Mesenchymal stem cell (in vitro differentiated cells and primary cell): ENCODE measurements at places on chromosomes 1 and 21.
A peak's percentile ranks its signal among the peaks of the same experiment; 100 is the strongest.

DNA sequence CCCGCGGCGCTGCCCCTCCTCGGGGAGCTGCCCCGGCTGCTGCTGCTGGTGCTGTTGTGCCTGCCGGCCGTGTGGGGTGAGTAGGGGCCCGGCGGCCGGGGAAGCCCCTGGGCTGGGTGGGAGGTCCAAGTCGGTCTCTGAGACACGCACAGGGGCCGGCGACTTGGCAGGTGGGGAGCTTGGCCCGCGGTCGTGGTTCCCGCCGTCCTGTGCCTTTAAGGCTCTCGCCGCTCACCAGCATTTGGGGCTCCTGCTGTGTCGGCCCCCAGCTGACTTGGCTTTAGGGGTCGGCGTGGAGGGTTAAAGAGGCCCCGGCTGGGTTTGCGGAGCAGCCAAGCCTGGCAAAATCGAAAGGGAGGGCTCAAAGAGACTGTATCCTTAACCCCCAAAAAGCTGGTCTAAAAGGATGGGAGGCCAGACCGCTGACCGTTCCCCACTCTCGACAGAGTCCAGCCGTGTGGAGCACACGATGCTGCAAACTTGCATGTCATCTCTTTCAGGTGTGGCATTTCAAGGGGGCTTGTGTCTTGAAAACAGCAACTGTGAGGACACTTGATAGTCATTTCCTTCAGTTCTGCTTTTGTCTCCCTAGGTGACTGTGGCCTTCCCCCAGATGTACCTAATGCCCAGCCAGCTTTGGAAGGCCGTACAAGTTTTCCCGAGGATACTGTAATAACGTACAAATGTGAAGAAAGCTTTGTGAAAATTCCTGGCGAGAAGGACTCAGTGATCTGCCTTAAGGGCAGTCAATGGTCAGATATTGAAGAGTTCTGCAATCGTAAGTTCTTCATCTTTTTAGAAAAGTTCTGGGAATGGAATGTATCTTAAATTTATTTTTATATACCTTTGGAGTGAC lies 540 bp downstream of the CD55 start:
- H3K4me1 ChIP-seq: no peaks in the 10 kb centered on the region
- H3K27me3 ChIP-seq: no peaks in the 10 kb centered on the region
- peak overlapping the region; percentile 4 for H3K27ac ChIP-seq
- peak overlapping the region; percentile 88 for H3K4me3 ChIP-seq
- H3K36me3 ChIP-seq: no peaks in the 10 kb centered on the region

GRCh38 chr1:86389307-86389706 lies 6.8 kb downstream of the ODF2L start:
- DNase-seq: no peak
- no peak overlapping the region for H3K27ac ChIP-seq
- H3K36me3 ChIP-seq: peaks cover 7% of the 10 kb centered on the region
- no peaks in the 10 kb centered on the region for H3K27me3 ChIP-seq
- H3K4me1 ChIP-seq: no peaks in the 10 kb centered on the region
- no peak overlapping the region for H3K4me3 ChIP-seq

GRCh38 chr1:93468662-93469061 lies 20.7 kb downstream of the FNBP1L start:
- no peak for DNase-seq
- no peak overlapping the region for H3K27ac ChIP-seq
- H3K36me3 ChIP-seq: no peaks in the 10 kb centered on the region
- no peaks in the 10 kb centered on the region for H3K27me3 ChIP-seq

- H3K4me3 ChIP-seq: no peak overlapping the region
- no peak for DNase-seq
- no peaks in the 10 kb centered on the region for H3K4me1 ChIP-seq
Measured at GRCh38 chr21:21345296-21345695, 347.1 kb downstream of the NCAM2 start.

- H3K27ac ChIP-seq: no peak overlapping the region
- no peak for DNase-seq
- no peak overlapping the region for H3K4me3 ChIP-seq
- no peaks in the 10 kb centered on the region for H3K36me3 ChIP-seq
Measured at GRCh38 chr1:98874828-98875227, 129.8 kb downstream of the PLPPR5 start.

GRCh38 chr1:246108278-246108925 lies 398.7 kb downstream of the SMYD3 start:
- H3K4me3 ChIP-seq: no peak overlapping the region
- no peaks in the 10 kb centered on the region for H3K36me3 ChIP-seq
- H3K4me1 ChIP-seq: peaks cover 3% of the 10 kb centered on the region
- DNase-seq: no peak

DNA sequence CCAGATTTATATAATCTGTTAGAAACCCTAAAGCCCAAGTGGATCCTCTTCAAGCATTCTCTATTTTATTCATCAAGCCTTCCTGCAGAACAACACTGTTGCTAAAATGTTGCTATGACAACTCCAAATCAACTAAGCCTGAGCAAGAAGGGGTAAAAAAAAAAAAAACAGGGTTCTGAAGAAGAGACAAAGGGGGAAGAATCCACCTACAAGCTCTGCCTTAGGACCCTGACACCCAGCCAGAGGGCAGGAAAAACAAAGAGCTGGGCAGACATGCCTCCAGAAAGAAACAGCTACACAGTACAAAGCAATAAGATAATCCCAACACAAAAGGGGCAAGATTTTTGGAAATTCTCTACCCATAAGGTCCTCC lies 1.3 kb downstream of the USF1 start:
- no peaks in the 10 kb centered on the region for H3K27me3 ChIP-seq
- DNase-seq: no peak
- no peak overlapping the region for H3K4me3 ChIP-seq
- peaks cover 36% of the 10 kb centered on the region for H3K36me3 ChIP-seq

DNA sequence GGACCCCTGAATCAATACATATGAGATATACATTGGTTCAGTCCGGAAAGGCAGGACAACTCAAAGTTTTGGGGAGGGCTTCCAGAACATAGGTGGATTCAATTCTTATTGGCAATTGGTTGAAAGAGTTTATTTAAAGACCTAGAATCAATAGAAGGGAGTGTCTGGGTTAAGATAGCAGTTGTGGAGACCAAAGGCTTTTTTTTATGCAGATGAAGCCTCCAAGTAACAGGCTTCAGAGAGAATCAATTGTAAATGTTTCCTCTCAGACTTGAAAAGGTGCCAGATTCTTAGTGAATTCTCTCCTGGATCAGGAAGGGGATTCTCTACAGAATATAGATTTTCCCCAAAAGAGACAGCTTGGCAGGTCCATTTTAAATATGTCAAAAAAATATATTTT lies 27.0 kb upstream of the CD5L start:
- no peaks in the 10 kb centered on the region for H3K36me3 ChIP-seq
- no peak for DNase-seq
- no peaks in the 10 kb centered on the region for H3K4me1 ChIP-seq
- no peak overlapping the region for H3K4me3 ChIP-seq
- H3K27me3 ChIP-seq: peaks cover 15% of the 10 kb centered on the region

DNA sequence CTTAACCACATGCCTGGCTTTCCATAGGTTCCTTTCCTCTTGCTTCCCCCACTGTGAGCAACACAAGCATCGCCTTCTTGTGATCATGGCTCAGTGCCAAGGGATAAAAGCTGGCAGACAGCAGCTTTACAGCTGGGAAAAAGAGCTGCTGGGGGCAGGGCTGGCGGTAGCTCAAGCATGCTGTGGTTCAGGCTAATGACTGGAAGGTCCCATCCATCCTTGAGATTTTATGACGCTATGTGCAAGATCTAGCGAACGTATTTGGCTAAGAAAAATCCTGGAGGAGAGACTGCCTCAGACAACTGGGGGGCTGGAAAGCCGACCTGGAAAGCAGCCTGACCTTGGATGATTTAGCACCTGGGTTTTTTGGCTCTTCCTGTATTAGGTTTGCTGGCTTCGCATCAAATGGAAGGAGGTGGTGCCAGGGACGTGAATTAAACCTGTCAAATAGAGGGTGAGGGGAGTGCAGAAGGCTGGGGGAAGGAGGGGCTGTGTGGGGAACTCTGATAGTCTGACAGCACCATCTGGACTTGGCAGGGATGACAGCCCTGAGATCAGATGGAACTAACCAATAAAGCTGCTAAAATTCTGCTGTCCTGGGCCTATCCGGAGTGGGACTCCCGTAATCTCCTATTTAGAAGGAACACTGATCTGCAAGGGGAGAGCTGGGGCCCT lies 34.8 kb downstream of the ZMYND12 start:
- H3K27ac ChIP-seq: no peak overlapping the region
- peaks cover 9% of the 10 kb centered on the region for H3K4me1 ChIP-seq
- peak; percentile 29 for DNase-seq
- no peaks in the 10 kb centered on the region for H3K36me3 ChIP-seq

- no peaks in the 10 kb centered on the region for H3K36me3 ChIP-seq
- no peaks in the 10 kb centered on the region for H3K4me1 ChIP-seq
- H3K27ac ChIP-seq: no peak overlapping the region
- no peaks in the 10 kb centered on the region for H3K27me3 ChIP-seq
Measured at GRCh38 chr1:213531369-213532310, 456.1 kb upstream of the PROX1 start.

GRCh38 chr1:56532350-56532683 lies 47.0 kb downstream of the PLPP3 start:
- H3K4me3 ChIP-seq: no peak overlapping the region
- no peaks in the 10 kb centered on the region for H3K4me1 ChIP-seq
- DNase-seq: no peak
- H3K27me3 ChIP-seq: no peaks in the 10 kb centered on the region
- no peak overlapping the region for H3K27ac ChIP-seq
- peaks cover 100% of the 10 kb centered on the region for H3K36me3 ChIP-seq

DNA sequence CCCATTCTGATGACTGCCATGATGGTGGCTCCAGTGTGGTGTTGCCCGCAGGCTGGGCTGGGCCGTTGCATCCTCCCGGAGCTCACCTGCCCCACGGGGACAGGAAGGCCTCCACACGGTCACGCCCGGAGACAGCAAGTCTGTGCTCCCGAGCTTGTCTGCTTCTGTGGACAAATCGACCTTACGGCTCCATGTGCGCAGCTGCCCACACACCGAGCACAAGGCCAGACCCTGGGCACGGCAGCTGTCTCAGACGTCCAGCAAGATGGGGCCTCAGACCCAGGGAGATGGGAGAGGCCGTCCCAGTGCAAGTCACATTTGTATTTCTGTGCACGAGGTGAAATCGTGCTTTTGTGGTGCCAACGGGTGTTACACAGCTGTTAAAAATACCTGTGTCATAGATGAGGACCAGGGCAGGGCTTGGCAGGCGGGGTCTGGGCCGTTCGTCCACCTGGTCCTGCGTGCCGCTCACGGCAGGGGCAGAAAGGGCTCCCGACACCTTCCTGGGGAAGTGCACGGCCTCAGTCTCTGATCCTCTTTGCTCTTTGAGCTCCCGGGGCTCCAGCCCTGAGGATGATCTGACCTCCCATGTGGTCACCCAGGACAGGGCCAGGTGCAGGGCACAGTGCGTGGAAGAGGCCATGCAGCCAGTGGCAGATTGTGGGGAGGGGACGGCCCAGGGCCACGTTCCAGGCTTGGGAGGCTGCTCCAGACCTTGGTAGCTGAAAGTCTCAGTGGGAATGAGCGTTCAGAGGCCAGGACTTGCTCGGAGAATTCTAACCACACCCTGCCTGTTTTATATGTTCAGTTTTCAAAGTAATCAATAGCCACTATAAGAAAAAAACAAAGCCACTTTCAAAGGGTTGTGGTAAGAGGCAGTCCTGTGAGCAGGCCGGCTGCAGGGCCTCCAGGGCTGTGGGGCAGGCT lies 13.5 kb downstream of the COL6A1 start:
- H3K27ac ChIP-seq: no peak overlapping the region
- no peak for DNase-seq
- H3K4me3 ChIP-seq: peak overlapping the region; percentile 23
- H3K27me3 ChIP-seq: no peaks in the 10 kb centered on the region
- peaks cover 100% of the 10 kb centered on the region for H3K36me3 ChIP-seq

GRCh38 chr1:182616130-182617013 lies 12.2 kb upstream of the RGS16 start:
- H3K27me3 ChIP-seq: peaks cover 9% of the 10 kb centered on the region
- H3K4me3 ChIP-seq: no peak overlapping the region
- peak; percentile 41 for DNase-seq
- H3K4me1 ChIP-seq: peaks cover 22% of the 10 kb centered on the region

DNA sequence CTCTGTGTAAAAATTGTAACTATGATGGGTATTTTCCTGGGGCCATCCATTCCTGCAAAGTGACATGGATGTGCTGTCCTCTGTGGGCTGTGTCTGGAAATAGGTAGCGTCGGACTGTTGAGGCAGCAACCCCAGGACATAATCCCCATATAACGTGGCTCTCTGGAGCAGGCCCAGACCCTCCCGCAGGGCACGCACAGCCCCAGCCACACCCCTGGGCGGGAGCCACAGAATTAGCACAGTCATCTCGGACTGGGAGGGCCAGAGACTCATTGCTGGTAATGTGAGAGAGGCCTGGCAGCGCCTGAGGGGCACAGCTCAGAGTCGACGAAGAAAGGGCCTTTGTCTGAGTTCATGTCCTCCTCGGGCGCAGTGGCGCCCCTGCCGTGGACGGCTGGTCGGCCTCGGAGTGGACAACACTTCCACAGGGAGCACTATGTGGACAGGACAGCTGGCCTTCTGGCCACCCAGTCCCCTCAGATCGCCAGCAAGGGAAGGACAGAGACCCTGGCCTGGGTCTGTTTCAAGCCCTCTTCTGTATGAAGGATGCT lies 20.1 kb downstream of the SIM2 start:
- DNase-seq: no peak
- H3K36me3 ChIP-seq: no peaks in the 10 kb centered on the region
- H3K27ac ChIP-seq: no peak overlapping the region
- H3K4me1 ChIP-seq: no peaks in the 10 kb centered on the region

GRCh38 chr1:30824736-30825429 lies 67.3 kb upstream of the LAPTM5 start:
- no peaks in the 10 kb centered on the region for H3K27me3 ChIP-seq
- peaks cover 16% of the 10 kb centered on the region for H3K4me1 ChIP-seq
- H3K36me3 ChIP-seq: no peaks in the 10 kb centered on the region
- H3K27ac ChIP-seq: peak overlapping the region; percentile 51

DNA sequence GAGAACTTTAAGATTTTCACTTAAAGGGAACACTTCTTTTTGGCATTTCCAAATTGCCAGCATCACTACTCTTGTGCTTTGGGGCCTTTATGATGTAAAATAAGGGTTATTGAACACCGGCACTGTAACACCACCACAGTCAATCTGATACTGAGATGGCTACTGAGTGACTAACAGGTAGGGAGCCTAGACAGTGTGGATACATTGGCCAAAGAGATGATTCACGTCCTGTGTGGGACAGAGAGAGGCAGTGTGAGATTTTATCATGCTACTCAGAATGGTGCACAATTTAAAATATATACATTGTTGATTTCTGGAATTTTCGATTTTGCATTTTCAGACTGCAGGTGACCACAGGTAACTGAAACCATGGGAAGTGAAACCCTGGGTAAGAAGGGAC lies 261.6 kb downstream of the SPATA17 start:
- no peaks in the 10 kb centered on the region for H3K36me3 ChIP-seq
- no peak overlapping the region for H3K27ac ChIP-seq
- no peak overlapping the region for H3K4me3 ChIP-seq
- no peaks in the 10 kb centered on the region for H3K4me1 ChIP-seq
- H3K27me3 ChIP-seq: no peaks in the 10 kb centered on the region

DNA sequence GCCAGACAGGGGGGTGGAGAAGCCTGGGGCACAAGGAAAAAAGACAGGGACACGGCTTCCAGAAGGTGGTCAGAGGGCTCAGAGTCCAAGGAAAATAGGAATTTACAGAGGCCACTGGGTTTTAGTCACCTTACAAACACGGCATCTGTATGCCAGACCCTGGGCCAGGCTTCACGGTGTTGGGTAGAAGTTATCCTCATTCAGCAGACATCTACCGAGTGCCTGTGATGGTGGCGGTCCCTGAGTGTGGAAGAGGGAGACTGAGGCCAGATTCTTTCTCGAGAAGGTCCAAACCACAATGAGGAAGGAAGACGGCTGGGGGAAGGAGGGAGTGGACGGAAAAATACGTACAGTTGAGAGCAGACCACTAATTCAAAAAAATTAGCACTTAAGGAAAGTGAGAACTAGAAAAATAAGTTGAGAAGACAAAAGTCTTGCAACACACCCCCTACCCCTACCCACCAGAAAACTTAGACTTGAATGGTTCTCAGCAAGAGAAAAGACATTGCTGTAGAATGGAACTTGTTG lies 864 bp upstream of the BTG2 start:
- H3K27ac ChIP-seq: no peak overlapping the region
- no peak for DNase-seq
- H3K27me3 ChIP-seq: peaks cover 4% of the 10 kb centered on the region
- H3K4me1 ChIP-seq: peaks cover 16% of the 10 kb centered on the region
- H3K36me3 ChIP-seq: peaks cover 13% of the 10 kb centered on the region
